ENCODE measurements at places on chromosomes 11 and 22.

GRCh38 chr22:28051091-28051786 is 132.2 kb upstream of the PITPNB start:
- DNase-seq = no peak

- no peak for DNase-seq
These were observed 113.7 kb downstream of the PLEKHA7 start for GRCh38 chr11:16900491-16900890.

GRCh38 chr11:12404436-12404835 is 27.1 kb downstream of the PARVA start:
- DNase-seq = no peak

DNA sequence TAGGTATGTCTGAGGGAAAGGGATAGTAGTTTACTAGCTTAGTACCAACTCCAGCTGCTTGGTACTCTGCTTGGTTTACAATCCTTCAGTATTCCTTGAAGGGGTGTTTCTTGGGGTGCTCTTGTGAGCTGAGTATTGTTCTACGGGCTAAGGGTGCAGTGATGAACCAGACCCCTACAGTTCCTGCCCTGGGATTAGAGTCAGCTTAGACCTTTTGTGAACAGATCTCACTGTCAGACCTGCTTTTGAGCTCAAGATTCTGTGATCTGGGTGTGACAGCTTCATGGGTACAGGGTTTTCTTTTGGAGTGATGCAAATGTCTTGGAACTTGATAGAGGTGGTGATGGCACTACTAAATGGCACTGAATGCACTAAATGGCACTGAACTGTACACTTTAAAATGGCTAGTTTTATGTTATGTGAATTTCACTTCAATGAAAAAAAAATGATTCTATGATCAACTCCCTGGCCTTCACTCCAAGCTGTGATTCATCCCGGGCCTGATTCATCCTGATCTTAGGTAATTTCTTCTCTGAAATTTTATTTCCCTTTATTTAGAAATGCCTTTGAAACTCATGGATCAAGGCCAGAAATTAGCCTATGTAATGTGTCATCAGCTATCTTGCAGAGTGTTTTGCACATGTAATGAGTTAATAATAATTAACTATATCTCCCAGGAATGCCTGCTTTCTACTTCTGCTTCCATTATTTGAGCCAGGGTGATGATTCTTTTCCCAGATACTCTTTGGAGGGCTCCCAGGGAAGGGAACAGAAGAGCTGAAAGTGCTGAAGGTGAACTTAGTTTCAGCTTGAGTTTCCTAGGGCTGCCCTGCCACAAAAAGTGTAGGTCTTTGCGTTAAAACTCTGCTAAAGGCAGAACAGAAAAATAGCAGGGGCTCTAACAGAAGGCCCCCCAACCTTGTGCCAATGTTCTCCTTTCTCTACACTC is 87.9 kb downstream of the NCAM1 start:
- DNase-seq = peak; percentile 75

DNA sequence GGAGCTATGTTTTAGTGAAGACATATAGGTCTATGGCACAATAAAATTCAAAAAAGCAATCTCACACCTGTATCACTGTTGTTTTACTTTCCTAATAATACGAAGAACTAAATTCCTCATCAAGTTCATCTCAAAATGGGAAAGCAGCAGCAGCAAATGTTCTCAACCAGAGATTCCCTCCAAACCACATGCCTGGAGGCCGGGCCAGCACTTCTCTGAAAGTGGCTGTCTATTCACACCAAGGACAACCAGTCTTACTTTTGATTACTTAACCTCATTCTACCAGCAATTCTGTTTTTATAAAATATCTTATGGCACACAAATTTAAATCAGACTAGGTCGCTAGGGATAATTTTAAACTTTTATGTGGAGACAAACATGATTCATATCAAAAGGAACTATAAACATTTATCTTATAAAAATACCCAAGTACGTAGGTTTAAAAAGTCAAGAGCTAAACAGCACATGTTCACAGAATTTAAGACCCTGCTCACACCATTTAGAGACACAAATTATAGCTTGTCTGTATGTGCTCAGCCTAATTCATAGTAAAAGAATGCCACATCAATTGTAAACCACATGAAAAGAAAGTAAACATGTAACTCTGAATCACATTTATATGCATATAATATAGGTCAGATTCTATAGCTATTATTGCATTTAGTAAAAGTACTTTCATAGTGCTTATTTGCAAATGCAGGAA is 46.1 kb downstream of the RRAS2 start:
- no peak for DNase-seq

DNA sequence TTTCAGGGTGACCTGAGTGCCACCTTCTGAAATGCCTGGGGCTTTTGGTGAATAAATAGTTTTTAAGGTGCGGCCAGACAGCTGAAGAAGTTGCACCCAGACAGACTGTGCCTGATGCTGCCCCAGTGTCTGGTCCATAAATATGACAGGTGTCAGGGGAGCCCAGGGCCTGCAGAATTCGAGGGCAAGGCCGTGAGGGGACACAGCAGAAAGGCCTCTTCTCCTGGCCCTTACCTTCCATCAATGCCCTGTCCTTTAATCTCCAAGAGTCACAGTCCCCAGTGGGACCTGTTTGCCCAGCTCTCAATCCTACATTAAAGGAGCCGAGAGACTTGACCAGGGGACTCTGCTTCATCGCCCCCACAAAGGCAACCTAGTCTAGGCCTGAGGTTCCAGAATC is 45.7 kb downstream of the NAT10 start:
- DNase-seq = no peak

DNA sequence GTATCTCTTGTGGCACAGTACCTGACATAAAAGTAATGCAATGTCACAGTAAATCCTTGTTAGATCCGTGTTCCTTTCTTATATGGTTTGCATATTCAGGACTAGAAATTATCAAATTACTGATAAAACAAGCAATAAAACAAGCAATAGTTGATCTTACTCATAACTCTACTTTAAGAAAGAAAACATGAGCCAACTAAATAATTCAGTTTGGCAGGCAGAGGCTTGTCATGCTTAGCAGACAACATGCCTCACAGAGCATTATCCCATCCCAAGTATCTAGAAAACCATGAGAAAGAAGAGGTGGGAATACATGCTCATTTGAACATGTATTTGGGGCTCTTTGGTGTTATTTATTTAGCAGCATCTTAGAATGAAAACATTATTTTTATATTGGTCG is 241.9 kb downstream of the SOX6 start:
- DNase-seq = no peak

DNA sequence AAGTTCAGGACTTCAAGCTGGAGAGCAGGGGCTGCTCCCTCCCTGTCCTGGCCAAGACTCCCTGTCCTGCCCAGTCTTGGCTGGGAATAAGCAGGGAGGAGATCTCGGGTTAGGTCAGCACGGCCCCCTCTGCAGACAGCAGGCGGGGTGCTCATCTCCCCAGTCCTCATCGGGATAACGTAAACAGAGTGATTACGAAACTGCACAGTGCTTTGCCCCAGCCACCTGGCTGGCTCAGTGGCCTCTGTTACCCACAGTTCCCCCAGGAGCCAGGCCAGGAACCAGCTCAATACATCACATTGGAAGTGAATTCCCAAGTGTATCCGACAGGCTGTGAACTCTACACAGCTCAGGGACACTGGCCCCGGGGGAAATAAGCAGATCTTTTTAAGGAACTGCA is 42.7 kb upstream of the KCNJ11 start:
- DNase-seq = no peak

DNA sequence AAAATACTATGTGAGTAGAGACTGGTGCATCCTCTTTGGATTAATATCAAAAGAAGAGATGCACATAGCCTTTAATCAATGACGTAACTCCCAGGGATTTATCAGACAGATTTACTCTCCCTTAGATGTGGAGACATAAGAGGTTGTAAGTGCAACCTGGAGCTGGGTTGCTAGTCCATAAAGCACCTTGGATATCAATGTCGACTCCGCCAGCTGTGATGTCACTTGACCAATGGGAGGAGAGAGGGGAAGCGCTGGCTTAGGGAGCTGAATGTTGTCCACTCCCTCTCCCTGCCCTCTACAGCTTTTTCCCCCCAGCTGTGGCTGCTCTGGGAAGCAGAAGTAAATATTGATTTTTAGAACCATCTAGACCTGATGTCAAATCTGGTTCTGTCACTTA is 28.9 kb upstream of the TMEM86A start:
- DNase-seq = no peak

GRCh38 chr11:57477507-57478189 is 17.3 kb downstream of the RTN4RL2 start:
- no peak for DNase-seq

GRCh38 chr11:43948341-43949225 is 6.1 kb downstream of the C11orf96 start:
- DNase-seq = no peak

DNA sequence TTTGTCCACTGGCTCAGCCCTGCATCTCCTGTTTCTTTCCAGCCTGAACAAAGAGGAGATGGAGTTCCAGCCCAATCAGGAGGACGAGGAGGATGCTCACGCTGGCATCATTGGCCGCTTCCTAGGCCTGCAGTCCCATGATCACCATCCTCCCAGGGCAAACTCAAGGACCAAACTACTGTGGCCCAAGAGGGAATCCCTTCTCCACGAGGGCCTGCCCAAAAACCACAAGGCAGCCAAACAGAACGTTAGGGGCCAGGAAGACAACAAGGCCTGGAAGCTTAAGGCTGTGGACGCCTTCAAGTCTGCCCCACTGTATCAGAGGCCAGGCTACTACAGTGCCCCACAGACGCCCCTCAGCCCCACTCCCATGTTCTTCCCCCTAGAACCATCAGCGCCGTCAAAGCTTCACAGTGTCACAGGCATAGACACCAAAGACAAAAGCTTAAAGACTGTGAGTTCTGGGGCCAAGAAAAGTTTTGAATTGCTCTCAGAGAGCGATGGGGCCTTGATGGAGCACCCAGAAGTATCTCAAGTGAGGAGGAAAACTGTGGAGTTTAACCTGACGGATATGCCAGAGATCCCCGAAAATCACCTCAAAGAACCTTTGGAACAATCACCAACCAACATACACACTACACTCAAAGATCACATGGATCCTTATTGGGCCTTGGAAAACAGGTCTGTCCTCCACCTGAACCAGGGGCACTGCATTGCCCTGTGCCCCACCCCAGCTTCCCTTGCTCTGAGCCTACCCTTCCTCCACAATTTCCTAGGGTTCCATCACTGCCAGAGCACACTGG is 5.0 kb downstream of the FTH1 start:
- DNase-seq = peak; percentile 32

DNA sequence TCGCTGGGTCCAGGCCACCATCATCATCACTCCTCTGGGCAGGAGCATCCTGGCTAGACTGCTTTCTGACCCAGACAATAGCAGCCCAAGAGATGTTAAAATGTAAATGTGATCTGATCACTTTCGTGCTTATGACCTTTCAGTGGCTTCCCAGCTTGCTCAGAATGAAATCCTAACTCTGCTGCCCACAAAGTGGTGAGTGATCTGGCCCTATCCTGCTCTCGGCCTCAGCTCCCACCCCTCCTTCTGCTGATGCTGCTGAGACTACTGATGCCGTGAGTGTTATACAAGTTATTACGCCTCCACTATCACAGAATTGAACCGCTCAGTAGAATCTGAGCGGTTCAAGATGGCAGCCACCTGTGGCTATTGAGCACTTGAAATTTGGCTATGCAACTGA is 26.2 kb downstream of the ELF5 start:
- no peak for DNase-seq

GRCh38 chr22:44683237-44683636 is 18.8 kb upstream of the PRR5 start:
- DNase-seq = no peak

DNA sequence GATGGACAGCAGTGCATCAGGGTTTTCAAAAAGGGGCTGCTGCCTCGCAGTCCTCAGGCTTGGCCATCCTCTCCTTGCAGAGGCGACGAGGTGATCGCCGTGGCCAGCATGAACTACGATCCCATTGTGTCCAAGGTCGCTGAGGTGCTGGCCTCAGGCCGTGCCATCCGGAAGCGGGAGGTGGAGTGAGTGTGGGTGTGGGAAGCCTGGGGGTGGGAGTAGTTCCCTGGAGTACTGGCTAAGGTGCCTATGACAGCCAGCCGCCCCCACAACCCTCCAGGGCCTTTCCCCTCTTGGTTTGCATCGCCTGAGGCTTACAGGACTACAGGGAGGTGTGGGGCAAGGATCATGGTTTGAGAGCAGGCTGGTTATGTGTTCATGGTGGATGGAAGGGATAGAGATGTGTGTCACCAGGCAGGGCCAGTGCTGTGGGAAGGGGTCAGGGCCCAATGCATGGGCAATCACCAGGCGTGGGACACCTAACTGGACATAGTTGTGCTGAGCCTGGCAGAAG is 2.1 kb upstream of the LZTR1 start:
- peak; percentile 29 for DNase-seq

GRCh38 chr22:22408731-22409696 is 99.5 kb downstream of the ZNF280B start:
- peak; percentile 43 for DNase-seq

- no peak for DNase-seq
These were observed 227.6 kb downstream of the SBF2 start for GRCh38 chr11:10066441-10066840.

DNA sequence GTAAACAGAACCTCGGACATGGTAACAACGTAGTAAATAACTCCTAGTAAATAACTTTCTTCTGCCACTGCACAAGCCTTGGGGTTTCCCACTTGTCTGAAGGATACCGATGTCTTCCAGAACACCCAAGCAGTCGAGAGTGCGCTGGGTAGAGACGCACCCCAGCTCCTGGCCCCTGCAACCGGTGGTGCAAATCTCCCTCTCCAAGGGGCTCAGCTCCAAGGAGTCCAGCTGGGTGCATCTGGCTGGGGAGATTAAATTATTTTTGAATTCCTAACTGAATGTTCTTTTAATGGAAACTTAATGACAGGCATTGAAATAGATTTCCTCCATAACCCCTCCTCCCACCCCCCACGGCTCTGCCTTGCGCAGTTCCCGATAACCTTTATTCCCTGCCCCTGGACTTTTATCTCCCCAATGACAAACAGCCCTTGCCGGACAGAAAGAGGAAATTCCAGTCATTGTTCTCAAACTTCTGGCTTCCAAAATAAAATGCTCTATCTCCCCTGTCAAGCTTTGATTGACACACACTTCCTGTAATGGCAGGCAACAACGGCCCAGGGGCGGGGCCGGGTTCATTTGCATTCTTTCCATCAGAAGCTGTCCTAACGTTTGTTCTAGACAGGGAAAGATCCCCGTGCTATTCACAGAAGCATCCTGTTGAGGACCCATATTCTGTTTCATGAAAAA is 31.2 kb downstream of the KCNJ1 start:
- peak; percentile 28 for DNase-seq

GRCh38 chr11:17978553-17979287 is 34.1 kb downstream of the SERGEF start:
- peak; percentile 64 for DNase-seq

DNA sequence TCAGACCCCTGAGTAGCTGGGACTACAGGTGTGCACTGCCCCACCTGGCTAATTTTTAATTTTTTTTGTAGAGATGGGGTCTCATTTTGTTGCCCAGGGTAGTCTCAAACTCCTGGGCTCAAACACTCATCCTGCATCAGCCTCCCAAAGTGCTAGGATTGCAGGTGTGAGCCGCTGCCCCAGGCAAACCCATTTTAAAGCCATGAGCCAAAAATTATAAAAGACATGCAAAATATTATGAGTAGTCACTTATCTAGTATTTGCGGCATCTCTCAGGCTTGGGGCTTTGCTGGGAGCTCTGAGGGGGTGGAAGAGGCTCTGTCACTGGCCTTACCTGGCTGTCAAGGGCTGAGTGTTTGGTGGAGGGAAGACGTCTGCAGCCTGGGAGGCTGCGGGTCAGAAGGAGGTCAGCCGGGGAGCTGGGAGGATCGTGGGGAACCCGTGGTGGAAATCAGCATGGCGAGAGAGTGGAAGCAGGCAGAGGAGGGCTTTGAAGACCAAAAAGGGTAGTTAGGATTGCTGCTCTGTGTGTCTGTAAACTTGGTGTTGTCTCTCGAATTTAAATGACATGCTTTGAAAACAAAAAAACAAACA is 69.1 kb upstream of the PARVG start:
- no peak for DNase-seq

Measured in suppressor macrophage treated with lipopolysaccharide for 1 hour (primary cell).